ENCODE measurements at places on chromosomes 3 and 15. TPM values are rescaled to one million over a fixed set of nuclear protein-coding genes. Genes with fewer than 3 reads are reported as not detected.

The MESP2 gene
- total RNA-seq = not detected

The CLEC3B gene
- total RNA-seq = not detected

The CMTM7 gene
- 16.3 TPM for total RNA-seq

The CAPN3 gene
- total RNA-seq = 0.90 TPM

The GOLGA8J gene
- total RNA-seq = not detected

The ASB14 gene
- not detected for total RNA-seq

The NRROS gene
- total RNA-seq = not detected

The SLC24A5 gene
- total RNA-seq = not detected

GRCh38 chr3:134409041-134409440, 34.8 kb upstream of the AMOTL2 start:
- DNase-seq = no peak

DNA sequence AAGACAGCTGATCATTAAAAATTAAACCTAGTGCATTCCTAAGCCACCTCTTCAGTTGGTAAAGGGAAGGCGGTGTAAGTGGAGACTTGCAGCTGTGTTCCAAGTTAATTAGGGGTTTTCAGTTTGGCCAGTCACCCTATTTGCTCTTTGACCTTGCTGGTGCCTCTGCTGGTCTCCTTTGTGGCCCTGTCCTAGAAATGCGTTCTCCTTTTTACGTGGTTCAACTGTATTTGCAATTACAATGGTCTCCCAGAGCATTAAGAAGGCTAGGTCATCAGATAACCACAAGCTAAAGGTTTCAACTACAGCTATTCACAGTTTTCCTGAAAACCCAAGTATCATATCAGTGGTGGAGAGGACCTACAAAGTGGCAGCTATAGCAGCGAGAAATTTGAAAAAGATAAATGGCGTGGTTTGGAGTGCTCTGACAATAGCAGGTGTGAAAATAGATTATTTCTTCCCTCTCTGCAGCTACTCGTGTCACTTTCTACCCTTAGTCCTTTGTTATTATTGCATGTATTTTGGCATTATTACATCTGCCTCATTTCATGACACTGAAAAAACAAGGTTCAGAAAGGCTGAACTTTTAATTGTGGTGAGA, 203.5 kb upstream of the TBC1D5 start:
- no peak for DNase-seq

DNA sequence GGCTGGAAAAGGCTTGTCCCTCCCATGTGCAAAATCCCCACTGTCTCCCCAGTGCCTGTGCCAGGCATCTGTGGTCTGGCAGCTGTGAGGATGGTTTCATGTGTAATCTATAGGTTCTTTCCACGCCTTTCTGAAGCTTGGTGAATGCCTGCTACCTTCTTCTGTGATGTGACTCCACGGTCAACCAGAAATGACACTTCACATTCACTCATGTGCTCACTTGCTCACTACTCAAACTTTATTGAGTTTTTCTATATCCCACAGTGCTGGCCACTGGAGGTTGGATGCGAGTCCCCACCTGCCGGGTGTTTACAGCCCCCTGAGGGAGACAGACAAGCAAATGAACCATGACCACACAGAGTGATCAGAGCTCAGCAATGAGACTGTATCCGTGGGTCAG, 27.9 kb upstream of the TLE3 start:
- no peak for DNase-seq

GRCh38 chr3:129485721-129486663, 42.4 kb upstream of the RHO start:
- no peak for DNase-seq

DNA sequence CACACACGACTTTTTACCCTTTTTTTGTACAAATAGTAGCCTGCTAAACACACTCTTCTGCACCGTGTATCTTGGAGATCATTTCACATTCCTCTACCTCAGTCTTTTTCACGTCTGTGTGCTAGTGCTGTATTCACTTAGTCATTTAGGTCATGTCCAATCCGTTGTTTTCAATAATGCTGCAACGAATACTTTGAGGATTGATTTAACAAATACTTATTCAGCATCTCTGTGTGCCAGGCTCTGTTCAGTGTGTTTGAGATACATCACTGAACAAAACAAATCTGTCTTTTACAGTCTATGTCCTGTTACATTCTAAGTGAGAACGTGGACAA, 882 bp downstream of the JMJD7 start:
- no peak for DNase-seq

DNA sequence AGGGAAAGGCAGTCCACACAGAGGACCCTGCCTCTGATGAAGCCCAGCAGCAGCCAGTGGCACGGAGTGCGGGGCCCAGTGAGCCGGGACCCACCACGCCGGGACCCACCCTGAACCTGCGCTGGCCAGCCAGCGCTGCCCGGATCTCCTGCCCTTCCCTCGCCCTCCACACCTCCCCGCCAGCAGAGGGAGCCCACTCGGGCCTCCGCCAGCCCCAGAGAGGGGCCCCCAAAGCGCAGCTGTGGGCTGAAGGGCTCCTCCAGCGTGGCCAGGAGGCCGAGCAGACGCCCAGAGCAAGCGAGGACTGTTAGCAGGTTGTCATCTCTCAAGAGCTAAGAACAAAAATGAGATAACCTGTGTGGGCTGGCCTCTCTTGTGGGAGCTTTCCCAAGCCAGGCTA, 81.3 kb upstream of the ATP10A start:
- no peak for DNase-seq

- peak; percentile 2 for DNase-seq
Observed at GRCh38 chr3:86388820-86389219, 602.1 kb downstream of the VGLL3 start.

- no peak for DNase-seq
Observed at GRCh38 chr3:157310329-157311052, 126.2 kb upstream of the PTX3 start.

DNA sequence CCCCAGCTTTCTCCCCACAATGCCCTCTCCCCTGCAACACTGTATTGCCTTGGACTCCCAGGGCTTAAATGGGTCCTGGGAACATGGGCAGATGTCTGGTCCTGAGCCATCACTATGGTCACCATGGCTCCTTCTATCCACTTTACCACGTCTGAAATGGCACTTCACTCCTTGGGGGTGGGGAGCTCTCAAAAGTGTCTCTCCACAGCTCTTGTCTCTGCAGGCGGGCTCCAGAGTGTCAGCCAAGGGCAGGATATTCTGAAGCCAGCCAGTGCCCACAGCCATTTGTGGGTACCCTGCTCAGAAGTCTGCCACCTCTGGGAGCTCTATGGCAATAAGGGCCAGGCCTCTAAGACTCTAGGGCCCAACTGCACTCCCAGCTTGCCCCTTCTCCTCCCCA, 163.9 kb downstream of the PPM1L start:
- DNase-seq = no peak

DNA sequence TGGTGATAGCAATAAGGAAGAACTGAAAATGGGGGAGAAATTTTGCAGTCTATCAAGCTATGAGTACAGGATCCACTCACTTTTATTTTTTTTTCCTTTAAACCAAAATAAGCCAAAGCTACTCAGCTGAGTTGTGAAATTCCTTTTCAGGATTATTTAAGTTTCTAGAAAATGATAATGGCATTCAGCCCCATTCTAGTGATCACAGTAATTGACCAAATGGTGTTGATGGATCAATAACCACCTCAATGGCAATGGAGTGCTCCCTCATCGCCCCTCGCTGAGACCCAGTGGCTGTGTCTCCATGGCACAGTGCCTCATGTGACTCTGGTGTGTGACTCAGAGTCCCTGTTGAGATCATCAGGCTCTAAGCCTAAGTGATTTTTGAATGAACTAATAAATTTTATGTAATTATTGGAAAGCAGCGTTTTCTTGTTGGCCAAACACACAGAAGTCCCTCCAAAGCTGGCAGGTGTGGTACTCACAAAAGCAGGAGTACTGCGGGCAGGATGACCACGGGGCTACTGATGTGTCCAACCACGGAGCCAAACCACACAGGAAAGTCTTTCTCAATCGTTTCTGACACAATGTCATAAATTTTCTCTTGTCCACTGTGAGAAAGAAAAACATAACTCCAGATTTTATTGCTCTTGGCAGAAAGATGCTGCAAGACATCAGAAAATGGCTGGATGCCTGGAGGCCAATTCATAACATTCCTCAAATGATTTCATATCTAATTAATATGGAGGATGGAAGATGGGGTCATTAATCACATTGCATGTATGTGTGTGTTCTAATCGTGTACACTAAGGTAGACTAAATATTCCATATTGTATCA, 14.4 kb upstream of the STARD5 start:
- DNase-seq = no peak

DNA sequence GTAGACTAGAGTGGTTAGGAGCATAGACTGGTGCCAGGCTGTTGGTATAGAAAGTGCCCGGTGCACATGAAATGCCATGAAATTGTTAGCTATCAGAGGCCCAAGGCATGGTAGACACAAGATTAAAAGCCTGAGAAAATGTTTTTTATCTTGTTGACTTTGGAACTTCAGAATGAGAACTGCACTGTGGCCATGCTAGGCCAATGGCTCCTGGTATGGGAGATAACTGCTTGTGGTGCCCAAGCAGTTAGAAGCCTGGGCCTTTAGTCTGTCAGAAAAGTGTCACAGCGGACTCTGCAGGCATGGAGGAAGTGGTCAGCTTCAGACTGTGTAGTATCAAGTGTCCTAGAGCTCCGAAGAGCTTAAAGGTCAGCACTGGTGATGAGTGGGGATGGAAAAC, 11.9 kb downstream of the FYCO1 start:
- DNase-seq = no peak

DNA sequence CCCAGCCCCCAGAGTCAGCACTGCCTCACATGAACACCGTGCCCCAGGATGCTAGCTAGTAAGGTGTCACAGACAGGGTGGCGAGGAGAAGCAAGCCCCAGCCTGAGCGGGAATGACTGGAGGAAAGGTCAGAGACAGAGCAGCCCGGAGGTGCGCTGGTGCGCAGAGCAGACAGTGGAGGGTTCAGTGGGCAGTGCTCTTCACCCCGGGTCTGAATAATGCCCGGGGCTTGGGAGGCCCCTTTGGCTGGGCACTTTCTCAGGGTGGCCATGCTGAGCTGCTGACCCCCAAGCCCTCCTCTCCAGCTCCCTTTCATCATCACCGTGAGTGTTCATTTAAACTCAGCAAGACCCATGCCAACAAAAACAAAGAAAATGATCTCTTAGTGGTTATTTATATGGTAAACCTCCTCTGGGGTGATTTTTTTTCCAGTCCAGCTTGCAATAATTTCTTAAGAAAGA, 110.8 kb downstream of the VGLL4 start:
- no peak for DNase-seq

DNA sequence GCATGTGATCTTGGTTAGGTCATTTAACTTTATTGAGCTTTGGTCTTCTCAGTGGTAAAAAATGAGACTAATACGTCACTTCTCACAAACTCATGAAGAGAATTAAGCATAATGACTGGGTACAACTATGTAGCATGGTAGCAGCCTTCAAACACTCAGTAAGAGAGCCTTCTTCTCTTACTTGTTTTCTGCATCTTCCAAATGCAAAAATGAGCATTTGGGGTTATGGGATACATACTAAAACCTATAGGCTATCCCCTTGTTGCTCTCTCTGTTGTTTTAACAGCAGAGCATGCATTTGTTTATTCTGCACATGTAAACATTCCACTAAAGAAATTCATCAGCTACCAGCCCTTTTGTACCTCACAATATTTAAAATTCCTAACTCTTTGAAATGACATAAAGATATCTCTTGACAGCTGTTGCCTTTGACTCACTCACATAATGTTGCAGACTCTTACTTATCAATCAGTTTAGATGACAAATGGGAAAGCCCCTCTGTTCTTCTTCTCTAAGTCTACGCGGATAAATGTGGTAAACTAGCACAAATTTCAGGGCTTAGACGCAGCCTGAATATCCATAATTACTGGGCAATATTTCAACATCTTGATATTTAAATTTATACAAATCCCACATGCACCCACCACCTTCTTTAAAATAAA, 327.3 kb upstream of the SATB1 start:
- no peak for DNase-seq

Data from HepG2 (cell line).